ENCODE measurements at places on chromosomes 5 and 9.

- DNase-seq: no peak
These were observed 30.2 kb downstream of the BRINP1 start for GRCh38 chr9:119339056-119339455.

GRCh38 chr9:133780404-133780945, 42.3 kb upstream of the SARDH start:
- no peak for DNase-seq

DNA sequence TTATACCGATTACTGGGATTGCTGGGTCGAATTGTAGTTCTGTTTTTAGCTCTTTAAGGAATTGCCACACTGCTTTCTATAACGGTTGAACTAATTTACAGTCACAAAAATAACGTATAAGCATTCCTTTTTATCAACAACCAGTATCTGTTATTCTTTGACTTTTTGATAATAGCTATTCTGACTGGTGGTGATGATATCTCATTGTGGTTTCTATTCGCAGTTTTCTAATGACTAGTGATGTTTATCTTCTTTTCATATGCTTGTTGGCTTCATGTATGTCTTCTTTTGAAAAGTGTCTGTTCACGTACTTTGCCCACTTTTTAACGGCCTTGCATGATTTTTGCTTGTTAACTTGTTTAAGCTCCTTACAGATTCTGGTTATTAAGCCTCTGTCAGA, 74.4 kb downstream of the FAM174A start:
- DNase-seq: no peak

- no peak for DNase-seq
These were observed 15.1 kb downstream of the SHB start for GRCh38 chr9:38053697-38054461.

DNA sequence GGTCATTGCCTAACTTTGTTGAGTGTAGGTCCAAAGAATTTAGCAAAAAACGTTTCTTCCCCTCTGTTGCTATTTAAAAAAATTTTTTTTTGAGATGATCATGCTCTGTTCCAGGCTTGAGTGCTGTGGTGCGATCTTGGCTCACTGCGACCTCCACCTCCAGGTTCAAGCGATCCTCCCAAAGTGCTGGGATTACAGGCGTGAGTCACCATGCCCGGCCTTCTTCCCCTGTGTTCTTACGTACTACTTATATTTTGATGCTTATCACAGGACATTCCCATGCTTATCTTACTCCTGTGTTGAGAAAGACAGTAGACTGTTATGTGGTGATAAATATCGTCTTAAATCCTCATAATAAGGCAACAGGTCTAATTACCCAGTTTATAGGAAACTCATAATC, 2.5 kb downstream of the ACER2 start:
- DNase-seq: no peak

- no peak for DNase-seq
These were observed 61.6 kb downstream of the C9orf152 start for GRCh38 chr9:110146373-110146772.

DNA sequence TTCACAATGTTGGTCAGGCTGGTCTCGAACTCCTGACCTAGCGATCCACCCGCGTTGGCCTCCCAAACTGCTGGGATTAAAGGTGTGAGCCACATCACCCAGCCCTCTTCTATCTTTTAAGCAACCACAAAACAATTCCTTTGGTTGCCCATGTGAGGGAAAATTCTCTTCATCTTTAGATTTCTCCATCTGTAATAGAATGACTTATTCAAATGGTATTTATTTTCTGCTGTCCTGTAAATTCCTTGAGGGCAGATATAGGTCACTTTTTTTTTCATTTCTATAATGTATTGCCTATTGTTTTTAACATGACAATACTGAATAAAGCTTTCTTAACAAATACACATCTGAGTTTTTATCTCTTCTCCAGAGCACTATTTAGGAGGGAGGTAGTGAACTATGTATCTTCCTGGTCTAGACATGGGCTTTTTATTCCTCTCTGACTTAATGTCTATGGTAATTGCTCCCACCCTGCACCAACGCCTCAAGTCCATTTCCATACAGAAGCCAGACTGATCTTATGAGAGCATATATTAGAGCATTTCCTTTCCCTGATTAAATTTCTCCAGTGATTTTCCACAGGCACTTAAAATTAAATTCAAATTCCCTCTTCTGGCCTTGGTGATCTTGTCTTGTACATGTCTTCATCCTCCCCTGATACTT, 595.6 kb downstream of the CAAP1 start:
- no peak for DNase-seq

DNA sequence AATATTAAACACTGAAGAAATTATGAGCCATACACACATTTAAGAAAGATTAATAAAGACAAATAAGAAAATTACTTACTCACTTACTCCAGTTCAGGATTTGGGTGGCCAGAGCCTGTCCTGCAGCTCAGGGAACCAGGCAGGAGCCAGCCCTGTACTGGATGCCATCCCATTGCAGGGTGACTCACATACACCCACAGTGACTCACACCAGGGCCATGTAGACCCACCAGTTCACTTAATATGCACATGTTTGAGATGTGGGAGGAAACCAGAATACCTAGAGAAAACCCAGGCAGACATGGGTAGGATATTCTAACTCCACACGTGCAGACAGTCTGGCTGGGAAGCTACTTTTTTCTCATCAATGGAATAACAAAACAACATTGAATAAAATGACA, 49.6 kb upstream of the ADRB2 start:
- no peak for DNase-seq

- DNase-seq: no peak
These were observed 129.4 kb upstream of the ICE1 start for GRCh38 chr5:5293029-5293428.

- no peak for DNase-seq
These were observed 45.7 kb upstream of the ADRB2 start for GRCh38 chr5:148780711-148781110.

- no peak for DNase-seq
These were observed 15.7 kb downstream of the TMEM8B start for GRCh38 chr9:35844628-35845270.

DNA sequence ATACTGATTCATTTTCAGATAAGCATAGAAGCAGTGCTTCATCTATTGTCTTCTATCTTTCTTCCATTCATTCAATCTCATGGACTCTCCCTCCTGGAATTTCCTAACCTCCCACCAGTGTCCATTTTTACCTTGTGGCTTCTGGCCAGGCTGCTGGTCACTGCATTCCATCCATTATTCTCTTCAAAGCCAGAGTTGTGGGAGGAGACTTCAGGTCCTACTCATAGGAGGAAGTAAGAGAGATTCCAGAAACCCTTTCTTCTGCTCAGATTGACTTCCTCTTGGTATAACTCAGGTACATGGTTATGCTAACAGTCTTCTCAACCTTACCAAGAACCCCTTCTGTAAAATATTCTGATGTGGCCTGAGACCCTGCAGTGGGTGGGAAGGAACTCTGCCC, 153.3 kb upstream of the SLC12A2 start:
- no peak for DNase-seq

GRCh38 chr9:15484802-15485201, 26.0 kb downstream of the PSIP1 start:
- DNase-seq: no peak

- DNase-seq: no peak
These were observed 105.7 kb upstream of the SARDH start for GRCh38 chr9:133843751-133844397.

GRCh38 chr5:124439609-124440008, 306.8 kb downstream of the ZNF608 start:
- no peak for DNase-seq

GRCh38 chr9:136695955-136696354, 8.7 kb upstream of the AGPAT2 start:
- DNase-seq: no peak

DNA sequence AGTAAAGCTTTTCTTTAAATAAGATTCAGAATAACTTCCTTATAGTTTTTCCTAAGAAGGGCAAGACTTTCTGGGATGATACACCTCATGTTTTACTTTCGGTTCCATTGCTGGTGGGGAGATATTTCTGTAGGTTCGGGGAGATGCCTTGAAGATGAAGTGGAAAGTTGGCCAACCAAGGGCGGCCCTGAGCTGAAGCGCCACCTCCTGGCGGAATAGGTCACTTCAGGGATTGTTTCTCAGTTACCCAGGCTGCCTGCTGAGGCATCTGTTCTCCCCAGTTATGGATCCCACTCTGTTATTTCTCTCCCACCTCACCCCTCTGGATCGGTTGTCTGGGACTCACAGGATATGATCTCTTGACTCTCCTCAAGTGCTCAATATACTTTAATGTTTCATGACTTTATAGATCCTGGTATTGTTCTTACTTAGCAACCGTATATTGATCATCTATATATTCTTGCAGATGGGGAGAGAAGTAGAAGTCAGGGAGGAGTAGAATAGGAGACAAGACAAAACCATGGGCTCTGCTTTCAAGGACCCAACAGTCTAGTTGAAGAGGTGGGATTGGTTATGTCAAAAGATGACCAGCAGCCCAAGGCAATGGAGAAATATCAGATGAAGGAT, 23.4 kb downstream of the MEGF10 start:
- DNase-seq: peak; percentile 49

DNA sequence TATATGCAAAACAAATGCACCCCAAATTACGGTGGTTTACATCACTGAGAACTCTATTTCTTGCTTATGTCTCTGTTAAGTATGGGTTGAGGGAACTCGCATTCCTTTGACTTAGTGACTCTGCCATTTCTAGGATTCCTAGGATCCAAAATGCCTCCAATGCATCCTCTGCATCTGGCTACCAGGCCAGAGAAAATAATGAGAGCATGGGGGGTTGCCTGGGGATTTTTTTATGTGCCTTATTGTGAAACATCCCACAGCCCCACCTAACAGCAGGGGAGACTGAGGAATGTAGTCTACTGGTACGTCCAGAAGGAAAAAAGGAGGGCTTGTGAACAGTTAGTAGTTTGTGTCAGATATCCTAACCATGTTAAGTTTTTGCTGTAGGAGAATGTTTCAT, 466.0 kb upstream of the ARRDC3 start:
- DNase-seq: no peak

DNA sequence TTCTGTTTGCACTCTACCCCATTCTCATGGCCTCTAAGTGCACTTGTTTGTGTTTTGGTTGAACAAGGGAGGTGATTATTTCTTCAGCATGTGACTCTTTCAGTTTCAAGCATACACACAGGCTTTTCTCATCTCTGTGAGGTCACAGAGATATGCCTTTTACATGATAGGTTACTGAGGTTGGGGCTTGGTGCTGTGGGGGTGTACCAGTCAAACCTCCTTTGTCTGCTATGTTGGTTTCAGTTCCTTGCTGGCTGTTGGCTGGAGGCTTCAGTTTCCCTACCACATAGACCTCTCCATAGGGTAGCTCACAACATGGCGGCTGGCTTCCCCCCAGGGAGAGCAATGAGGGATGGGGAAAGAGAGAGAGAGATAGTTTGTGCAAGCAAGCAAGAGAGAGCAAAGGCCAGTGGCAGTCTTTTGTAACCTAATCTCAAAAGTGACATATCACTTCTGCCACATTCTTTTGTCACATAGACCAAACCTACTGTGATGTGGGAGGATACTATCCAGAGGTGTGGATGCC, 96.7 kb upstream of the SEMA6A start:
- no peak for DNase-seq

GRCh38 chr5:24644761-24645160, at the start of gene CDH10:
CDH10 (minus strand) TSS chr5:24644978; CDS start chr5:24593490, 51,488 bp downstream.
- DNase-seq: no peak

- no peak for DNase-seq
These were observed 18.4 kb upstream of the CATSPER3 start for GRCh38 chr5:134949316-134949715.

GRCh38 chr5:33261305-33261704, 179.5 kb upstream of the TARS1 start:
- no peak for DNase-seq

DNA sequence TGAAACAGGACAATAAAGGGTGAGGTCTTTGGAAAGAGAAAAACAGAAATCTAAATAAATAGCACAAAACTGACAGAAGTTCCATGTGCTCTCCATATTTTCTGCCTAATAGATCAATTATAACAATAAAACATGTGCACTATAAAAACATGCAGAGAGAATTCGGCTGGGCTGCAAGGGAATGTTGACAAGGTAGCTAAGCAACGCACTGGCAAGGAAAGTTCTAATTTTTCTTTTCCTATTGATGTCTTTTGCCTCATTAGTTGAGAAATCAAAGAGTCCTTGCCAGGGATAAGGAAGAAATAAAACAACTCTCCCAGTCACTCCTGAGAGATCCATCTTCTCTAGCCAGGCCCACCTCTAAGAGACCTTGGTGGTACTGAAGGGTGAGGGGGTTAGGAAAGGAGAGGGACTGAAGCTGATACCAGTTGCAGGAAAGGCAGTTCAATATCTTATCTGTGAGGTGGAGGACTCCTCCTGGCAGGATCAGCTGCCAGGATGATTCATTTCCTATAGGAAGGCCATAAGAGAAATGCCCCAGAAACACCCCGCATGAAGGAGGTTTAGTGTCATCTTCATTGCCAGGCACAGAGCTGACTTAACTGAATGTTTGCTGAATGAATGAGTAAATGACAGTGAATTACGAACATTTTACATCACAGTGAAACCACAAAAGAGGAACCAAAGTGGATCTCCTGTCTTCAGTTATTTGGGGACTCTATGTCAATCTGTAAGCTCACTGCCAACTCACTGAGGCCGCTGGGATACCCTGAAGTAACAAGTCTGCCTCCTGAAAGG, 63.7 kb upstream of the IFNK start:
- no peak for DNase-seq

DNA sequence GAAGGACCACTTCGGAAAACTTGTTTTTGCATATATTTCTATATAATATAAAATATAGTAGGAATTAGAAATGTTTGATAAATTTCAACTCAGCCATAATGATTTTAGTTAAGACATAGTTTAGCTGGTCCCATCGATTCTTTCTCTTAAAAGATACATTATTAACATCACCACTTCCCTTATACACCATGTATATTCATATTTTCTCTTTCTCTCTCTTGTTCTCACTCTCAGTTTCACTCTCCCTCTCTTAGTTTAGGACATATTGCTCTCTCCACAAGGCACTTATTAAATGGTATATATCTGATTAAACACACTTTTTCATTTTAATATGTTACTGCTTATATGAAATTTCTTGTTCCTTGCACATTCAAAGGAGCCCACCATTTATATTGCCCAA, 90.1 kb upstream of the RASEF start:
- no peak for DNase-seq

DNA sequence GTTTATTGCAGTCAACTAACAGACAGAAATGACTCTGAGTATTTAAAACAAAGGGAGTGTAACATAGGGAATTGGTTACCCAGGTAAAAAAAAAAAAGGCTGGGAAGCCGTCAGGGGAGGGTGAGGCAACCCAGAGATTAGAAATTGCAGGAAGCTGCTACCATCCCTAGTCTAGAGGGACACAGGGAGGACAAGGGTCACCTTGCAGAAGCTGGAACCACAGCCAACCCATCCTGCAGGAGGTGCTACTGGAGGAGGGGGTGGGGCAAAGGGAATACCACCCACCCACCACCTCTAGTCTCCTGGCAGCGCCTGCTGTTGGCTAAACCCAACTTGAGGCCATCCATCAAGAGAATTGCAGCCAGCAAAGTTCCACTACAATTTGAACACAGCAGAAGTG, 6.5 kb downstream of the CAST start:
- no peak for DNase-seq

DNA sequence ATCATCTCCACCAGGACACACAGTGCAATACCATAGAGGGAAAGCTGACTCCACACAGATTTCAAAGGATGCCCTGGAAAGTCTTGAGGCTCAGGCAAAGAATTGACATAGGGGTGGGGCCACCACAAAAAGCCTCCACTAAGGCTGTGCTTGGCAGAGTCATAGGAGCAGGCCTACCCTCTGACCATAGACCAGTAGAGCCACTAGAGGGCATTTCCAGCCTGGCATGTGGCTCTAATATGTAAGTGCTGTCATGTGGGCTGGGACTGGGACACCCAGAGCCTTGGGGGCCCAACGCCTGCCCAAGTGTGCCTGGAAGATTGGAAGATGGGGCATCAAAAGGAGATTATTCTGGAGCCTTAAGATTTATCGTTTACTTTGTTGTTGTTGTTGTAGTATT, 726.0 kb downstream of the DNAH5 start:
- no peak for DNase-seq
